ENCODE measurements at places on chromosomes 4 and X.

- no peak for DNase-seq
Observed at GRCh38 chr4:34771632-34772031, 1472.7 kb downstream of the ARAP2 start.

DNA sequence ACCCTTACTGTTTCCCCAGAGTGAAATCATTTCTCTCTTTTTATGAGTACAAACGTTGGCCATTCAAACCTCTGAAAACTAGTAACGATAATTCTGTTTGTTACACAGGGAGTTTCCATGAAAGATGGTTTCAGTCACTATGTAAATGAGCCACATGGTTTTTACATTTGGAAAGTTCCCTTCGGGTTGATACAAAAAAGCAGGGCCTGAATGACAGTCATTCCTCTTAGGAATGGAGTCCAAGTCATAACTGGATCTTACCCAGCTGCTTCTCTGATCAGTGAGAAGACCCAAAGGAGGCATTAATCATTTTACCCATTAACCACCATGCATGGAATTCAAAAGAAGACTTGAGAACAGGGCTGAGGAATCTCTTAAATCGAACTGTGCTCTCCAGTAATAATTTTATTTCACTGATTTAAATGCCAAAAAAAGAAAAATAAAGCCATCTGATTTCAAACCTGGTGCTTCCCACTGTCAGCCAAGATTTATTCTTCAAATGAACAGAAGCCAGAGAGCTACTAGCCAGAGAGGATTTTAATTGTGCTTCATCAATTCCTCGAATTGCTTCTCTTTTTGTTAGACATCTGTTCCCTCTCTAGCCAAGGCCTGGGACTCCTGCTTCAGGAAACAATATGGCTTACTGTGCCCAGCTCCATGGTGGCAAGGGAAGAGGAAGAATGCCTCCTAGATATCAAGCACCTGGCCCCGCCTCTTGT lies 3.2 kb downstream of the SOWAHB start:
- DNase-seq = no peak

GRCh38 chr4:139642364-139642763 lies 23.3 kb upstream of the MGST2 start:
- no peak for DNase-seq

GRCh38 chrX:20388594-20388993 lies 121.9 kb upstream of the RPS6KA3 start:
- DNase-seq = no peak
